ENCODE measurements at places on chromosomes 3 and 15.

DNA sequence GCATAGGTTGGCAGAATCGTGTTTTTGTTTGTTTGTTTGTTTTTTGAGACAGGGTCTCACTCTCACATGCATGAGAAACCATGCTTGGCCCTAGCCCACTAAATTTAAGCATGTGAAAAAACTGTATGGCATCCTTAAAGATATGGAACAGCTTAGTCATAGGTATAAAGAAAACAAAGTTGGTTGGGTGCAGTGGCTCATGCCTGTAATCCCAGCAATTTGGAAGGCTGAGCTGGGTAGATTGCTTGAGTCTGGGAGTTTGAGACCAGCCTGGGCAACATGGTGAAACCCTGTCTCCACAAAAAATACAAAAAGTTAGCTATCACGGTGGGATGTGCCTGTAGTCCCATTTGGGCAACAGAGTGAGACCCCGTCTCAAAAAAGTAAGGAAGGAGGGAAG, 25.2 kb downstream of the EXD1 start:
- DNase-seq, result no peak

DNA sequence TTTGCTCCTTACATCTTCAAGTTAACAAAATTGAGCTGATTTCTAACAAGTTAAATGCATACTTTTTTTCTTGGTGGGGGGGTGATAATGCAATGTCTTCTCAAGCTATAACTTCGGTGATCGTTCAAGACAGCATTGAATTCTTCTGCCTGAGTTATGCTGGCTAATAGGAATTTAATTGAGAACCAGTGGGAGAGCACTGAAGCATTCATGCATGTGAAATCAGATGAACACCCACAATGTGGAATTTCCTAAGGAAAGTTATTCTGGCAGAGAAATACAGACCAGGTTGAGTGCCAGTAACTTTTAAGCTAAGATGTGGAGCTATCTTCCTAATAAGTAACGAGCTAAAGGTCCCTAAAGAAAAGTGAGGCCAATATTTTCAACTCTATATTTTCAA, 3.0 kb downstream of the SPATA16 start:
- DNase-seq, result no peak

DNA sequence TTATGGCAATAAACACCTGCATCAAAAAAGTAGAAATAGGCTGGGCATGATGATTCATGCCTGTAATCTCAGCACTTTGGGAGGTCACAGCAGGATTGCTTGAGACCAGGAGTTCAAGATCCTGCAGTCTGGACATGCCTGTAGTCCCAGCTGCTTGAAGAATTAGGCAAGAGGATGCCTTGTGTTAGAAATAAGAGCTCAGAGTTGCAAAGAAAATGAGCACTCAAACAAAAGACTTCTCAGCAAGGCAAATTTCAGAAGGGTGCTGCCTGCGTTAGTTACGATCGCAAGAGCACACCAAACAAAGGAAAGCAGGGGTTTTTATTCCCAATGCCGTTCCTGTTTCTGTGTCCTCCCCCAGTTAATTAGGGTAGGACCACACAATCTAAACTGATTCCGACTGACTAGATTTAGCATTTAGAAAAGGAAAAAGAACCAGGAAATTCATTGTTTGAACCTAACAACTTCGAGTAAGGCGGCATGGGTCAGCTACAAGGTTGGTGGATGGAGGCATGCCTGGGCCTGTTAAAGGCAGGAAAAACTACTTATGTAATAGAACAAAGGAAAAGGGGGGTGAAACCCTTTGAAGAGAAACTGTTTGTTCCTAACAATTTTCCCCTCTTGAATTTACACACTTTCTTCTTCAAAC, 55.5 kb downstream of the DLG1 start:
- no peak for DNase-seq

- DNase-seq, result no peak
These were observed 22.4 kb upstream of the MTHFS start for GRCh38 chr15:79919090-79919748.

DNA sequence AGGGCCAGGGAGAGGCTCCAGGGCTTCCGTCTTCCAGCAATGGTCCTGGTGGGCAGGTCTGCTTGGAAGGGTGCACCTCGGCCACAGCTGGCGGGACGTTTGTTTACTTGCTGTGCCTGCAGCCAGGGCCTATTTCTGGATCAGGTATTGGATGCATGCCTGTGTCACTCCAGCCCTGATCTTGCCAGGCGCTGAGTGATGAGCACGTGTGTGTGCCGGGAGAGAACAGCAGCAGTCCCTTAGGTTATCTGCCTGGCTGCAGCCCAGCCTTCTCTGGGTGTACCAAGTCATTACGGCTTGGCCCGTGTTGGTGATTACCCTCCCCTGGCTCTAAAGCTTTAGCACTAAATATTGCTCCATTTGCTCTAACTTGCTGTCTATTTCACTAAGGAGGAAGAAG, 14.9 kb downstream of the CCDC32 start:
- no peak for DNase-seq

GRCh38 chr15:78322243-78322642, 17.9 kb upstream of the CRABP1 start:
- DNase-seq, result peak; percentile 81

GRCh38 chr3:45618081-45618509, 23.5 kb downstream of the LIMD1 start:
- no peak for DNase-seq

Measured in SK-N-SH (cell line).